ENCODE measurements at places on chromosomes 6 and 20. TPM values are rescaled to one million over a fixed set of nuclear protein-coding genes. Genes with fewer than 3 reads are reported as not detected.
A peak's percentile ranks its signal among the peaks of the same experiment; 100 is the strongest.

- peak; percentile 78 for DNase-seq
Observed at GRCh38 chr6:72580281-72580940, 41.5 kb upstream of the KCNQ5 start.

The MMP24 gene
- total RNA-seq: 13.7 TPM

GRCh38 chr20:51480507-51481270 lies 61.8 kb downstream of the NFATC2 start:
- no peak for DNase-seq

- no peak for DNase-seq
Observed at GRCh38 chr6:39350723-39351505, 28.4 kb upstream of the KCNK16 start.

The MYBL2 gene
- 6.2 TPM for total RNA-seq

The OTOR gene
- not detected for total RNA-seq

GRCh38 chr20:34091637-34092200 lies 20.3 kb downstream of the EIF2S2 start:
- DNase-seq: no peak

- DNase-seq: no peak
Observed at GRCh38 chr6:76166874-76167273, 94.4 kb upstream of the IMPG1 start.

DNA sequence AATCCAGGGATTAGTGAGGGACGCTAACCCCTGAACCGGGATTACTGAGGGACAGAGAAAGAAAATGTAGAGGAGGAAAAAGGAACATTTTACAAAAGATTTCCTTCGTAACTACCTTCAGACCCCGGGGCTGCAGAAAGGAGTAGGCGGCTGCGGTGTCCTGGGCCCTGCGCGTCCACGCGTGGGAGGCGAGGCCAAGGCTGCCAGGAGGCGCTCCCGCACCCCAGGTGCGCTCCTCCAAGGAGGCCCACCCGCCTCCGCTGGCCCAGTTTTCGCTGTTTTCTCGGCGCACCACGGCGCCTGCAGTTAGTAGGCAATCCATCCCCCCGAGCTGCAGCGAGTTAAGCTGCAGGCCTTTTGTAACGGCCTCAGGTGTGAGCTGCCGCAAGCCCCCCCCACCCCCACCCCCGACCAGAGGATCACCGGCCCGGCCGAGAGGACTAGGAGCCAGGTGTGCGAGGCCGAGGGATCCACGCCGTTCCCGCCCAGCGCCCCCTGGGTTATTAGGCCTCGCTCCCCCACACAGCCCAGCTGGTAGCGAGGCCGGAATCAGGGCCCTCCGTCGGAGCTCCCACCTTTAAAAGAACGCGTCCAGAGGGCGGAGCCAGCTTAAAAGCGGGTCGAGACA lies 380.3 kb upstream of the ARID1B start:
- no peak for DNase-seq

DNA sequence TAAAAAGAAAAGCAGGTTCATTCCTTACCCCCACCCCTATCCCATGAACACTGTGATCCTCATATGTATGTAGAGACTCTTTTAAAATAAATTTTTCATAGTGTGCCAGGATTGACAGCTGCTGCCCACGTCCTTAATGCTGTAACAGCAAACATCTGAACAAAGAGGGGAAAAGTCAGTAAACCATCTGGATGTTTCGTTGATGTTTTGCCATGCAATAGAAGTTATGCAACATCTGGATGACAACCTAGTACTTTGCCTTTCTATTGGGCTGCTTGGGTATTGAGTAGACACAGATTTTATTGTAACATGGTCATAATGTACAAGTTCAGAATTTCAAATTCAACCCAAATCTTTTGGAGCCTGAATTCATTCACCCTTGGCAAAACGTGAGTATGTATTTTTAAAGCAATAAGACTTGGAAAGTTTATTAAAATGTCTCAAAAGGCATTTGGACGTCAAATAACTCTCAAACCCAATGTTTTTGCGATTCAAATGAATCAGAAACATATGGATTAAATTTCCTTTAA lies 500.3 kb downstream of the DHX35 start:
- no peak for DNase-seq

DNA sequence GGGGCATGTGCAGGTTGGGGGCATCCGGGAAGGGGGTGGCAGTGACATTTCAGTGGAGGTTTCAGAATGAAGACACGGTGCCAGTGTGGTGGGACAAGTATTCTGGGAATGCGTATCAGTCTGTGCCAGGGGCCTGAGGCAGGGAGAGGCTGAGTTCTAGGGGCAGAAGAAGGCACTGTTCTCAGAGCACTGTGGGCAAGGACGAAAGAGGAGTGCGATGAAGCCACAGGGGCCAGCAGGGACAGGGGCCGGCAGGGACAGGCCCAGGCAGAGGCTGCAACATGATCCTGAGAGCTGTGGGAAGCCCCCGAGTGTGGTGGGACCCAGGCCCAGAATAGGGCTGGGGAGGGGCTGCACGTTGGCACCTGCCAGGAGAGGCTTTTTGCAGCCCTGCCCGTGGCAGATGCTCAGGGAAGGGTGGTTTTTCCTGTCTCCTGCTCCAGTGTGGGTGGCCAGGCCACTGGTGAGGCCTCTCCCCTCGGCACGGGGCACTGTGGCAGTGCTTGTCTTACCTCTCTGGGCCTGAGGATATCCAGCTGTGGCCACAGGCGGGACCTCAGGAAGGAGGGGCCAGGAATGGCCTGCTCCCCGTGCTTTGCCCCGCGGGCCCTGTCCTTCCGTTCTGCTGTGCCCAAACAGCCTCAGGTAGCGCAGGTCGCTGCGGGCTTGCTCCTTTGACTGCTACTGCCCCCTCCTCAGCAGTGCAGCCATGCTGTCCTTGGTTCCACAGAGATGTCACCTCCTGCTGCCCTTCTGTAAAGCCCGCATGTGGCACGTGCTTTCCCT lies 10.0 kb downstream of the ENTPD6 start:
- no peak for DNase-seq

DNA sequence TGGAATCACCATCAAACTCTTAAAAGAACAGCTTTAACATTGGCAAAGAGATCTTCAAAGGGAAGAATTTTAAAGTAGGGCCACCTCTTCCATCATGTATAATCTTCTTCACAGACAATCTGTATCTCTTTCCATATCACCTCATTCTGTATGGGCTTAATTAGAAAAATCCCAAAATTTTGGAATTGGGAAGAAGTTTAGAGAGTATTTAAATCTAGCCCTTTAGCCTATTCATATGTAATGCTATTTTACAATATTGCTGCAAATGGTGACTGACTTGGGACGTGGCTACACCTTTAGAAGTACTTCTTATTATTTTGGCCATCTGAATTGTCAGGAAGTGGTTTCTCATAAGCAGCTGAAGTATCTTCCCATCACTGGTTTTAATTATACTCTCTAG lies 474.3 kb downstream of the RFPL4B start:
- DNase-seq: no peak

The POM121L2 gene
- not detected for total RNA-seq

DNA sequence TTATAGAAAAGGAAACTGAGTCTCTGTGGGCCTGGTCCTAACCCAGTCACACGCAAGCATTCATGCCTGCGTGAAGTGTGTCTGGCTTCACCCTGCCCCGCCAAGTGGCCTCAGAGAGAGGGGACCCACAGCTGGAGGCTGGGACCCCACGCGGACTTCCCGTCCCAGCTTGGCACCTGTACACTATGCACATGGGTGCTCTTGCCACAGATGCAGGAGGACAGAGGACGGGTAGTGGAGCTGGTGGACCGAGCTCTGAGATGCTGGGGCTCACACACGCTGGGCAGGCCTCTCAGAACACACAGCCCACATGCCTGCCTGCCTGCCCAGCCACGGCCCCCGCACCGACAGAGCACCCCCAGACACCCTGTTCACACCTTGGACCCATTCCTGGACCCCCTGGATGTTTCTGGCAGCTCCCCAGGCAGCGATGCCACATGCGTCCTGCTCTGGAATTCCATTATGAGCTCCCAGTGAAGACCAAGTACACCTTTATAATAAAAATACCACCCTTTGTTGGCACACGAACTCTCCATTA lies 24.9 kb upstream of the SMOC2 start:
- DNase-seq: no peak

The FOXA2 gene
- not detected for total RNA-seq

DNA sequence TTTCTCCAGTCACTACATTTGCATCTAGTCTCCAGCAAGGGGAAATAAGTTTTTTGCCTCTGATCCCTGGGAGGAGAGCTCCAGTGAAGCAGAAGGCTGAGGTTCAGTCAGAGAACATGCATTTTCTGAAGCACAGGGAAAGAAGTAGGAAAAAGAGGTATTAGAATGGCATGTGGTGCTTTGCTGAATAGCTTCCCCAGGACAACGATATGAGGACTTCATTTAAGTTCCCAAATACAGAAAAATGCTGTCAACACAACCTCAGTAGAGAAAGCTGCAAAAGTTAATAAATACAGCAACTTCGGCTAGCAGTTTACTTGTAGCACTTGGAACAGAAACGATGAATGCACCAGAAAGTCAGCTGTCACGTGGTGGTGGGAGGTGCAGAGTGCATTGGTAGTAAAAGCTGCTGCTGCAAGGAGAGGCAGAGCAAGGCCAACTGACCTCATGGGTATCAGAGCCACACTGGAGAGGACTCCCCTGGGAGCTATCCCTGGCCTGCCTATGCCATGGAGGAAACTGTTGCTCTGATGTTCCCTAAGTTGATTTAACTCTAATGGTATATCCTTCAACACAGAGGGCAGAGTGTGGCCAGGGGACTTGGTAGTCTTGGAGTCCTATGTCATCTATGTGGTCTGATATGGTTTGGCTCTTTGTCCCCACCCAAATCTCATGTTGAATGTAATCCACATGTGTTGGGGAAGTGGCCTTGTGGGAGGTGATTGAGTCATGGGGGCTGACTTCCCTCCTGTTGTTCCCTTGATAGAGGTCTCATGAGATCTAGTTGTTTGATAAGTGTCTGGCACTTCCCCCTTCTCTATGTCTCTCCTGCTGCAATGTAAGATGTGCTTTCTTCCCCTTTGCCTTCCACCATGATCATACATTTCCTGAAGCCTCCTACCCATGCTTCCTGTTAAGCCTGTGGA lies 85.9 kb downstream of the ADTRP start:
- no peak for DNase-seq

DNA sequence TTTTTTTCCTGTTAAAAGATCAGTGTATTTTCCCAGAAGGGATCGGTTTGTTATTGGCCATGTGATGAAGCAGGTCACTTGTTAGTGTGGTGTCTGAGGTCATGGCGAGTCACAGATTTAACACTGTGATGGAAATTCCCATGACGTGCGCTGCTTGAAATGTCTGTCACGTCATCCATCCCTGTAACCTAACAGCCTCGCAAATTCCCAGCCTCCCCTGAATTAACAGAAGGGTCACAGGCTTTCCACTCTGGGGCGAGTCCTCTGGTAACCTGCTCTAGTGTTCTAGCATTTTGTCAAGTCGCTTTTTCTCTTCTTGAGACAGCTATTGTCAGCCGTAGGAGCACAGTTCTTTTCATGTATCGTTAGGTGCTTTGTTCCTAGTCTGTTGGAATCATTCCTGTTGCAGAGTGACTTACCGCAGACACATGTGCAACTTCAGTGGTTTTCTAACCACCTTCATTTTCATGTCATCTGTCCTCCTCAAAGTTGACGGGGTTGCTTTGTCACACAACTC lies 137.2 kb downstream of the MAP3K4 start:
- peak; percentile 87 for DNase-seq

- peak; percentile 71 for DNase-seq
Observed at GRCh38 chr20:38932457-38933120, 6.4 kb downstream of the FAM83D start.

DNA sequence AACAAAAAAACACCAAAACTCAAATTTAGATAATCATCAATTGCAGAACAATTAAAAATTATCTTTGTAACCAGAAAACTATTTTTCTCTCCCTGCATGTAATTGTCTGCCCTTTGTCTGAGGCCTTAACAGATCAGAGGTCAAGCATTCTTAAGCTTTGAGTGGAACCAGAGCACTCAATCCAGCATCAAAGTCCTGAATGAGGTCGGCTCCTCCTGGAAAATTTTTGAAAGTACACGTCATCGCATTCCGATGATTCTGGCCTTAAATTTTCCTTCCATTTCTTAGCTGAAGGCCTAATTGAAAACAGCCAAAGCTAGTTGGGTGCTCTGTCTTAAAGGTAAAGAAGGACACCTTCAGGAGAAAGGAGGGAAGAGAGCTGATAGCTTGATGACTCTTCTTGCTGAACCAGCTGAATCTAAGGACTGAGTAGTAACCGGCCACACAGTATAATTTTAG lies 510.2 kb upstream of the SULF2 start:
- DNase-seq: peak; percentile 98

- no peak for DNase-seq
Observed at GRCh38 chr20:62800314-62801259, 4.0 kb upstream of the OGFR start.

DNA sequence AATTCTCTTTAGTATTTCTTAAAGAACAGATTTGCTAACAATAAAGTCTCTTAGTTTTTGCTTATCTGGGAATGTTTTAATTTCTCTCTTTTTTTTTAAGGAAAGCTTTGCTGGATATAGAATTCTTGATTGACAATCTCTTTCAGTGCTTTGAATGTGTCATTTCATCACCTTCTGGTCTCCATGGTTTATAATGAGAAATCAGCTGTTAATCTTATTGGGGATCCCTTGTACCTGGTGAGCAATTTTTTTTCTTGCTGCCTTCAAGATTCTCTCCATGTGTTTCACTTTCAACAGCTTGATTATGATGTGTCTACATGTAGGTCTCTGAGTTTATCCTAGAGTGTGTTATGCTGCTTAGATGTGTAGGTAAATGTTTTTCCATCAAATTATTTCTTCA lies 16.4 kb upstream of the PSMF1 start:
- DNase-seq: no peak

GRCh38 chr6:33993653-33994471 lies 152.0 kb downstream of the GRM4 start:
- DNase-seq: no peak

DNA sequence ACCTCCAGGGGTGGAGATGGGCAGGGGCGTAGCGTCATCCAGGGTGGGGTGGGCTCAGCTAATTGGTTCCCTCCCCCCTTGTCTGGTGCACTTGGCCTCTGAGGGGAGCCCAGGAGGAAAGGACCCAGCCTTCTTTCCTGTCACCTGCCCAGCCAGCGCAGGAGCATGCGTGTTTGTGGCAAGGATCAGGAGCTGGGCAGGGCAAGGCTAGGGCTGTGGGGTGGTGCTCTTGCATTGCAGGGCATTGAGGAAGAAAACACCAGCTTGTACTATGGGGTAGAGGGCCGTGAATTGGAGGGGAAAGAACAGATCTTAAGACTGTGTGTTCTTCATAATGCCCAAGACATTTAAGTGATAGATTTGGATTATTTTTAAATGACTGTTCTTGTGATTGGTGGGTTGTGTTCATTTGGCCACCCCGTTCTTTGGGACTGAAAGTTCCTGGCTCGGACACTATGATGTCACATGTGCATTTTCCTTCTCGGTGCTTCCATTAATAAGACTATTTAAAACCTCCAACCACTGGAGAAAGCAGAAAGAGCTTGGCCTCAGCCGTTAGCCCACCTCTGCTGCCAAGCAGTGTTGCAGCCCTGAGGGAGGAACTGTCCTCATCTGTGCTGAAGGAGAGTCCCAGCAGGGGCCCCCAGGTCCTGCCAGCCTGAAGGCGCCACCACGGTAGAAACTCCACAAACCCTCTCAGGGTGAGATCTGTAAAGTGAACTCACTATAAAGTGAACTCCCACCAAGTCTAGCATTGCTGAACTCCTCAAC lies 136.2 kb upstream of the INSM1 start:
- DNase-seq: no peak

Measured in astrocyte (in vitro differentiated cells and primary cell).